Midbrain (tissue), 1 donor: ENCODE measurements at places on chromosomes 7 and 10.

DNA sequence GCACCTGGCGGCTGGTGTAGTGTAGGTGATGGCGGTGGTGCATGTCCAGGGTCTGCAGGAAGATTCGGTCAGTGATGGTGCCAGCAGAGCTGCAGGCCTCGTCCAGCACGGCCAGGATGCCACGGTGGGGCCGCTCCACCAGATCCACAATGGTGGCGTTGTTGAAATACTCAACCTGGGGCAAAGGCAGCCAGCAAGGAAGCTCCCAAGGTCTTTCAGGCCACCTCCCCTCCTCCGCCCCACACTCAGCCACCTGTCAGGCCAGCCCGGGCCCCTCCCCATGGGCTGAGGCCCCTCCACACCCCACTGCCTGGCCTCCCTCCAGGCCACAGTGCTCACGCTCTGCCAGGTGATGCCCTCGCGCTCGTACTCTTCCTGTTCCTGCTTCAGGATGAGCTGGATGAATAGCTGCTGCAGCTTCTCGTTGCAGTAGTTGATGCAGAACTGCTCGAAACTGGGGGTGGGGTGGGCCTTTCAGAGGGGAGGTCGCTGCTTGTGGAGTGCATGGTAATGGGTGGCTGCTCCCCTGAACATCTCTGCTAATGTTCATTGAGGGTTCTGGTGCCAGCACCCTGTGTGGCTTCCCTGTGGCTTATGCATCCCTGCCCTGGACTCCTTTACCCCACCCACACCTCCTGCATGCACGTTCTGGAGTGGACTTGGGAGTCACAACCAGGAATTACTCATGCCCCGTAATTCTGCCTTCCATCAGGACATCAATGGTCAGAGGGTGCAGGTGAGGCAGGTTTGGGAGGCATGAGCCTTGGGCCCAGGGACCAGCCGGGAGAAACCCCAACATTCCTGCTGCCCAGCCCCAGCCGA lies 8.9 kb downstream of the MYO1G start:
- DNase-seq: no peak

DNA sequence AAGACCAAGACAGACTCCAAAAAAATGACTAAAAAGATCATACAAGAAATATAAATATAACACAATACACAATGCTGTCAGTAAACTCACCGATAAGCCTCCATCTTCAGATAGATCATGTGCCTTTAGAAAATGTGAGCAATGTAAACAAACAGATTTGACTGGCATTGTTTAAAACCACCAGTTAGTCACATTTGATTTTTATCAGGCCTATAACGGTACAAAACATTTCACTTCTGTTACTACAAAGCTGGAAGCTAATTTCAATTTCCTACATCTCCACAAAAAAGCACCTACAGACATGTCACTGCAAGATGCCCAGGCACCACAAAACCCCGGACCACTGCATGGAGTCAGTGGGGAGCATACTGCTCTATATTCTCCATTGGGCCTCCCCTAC lies 18.9 kb downstream of the SGMS1 start:
- no peak for DNase-seq

GRCh38 chr7:137304165-137304564 lies 39.4 kb downstream of the PTN start:
- DNase-seq: no peak

DNA sequence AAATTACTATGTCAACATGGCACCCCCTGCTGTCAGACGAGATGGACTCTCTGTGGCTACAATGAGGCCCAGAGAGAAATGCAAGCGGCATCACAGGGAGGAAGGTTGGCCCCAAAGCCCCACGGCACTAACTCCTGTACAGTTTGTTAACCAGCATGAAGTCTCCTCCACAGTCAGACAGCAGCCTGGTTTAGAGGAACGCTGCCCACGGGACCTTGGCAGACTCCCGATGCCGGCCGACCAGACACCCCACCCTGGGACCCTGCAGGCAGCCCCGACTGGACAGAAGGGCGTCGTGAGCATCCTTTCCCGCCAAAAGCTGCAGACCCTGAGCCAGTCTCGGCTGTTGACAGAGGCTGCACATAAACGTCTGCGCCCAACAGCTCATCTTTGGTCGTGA lies 158.8 kb downstream of the DIP2C start:
- DNase-seq: no peak

- no peak for DNase-seq
Observed at GRCh38 chr7:19572566-19572965, 136.3 kb downstream of the POLR1F start.

DNA sequence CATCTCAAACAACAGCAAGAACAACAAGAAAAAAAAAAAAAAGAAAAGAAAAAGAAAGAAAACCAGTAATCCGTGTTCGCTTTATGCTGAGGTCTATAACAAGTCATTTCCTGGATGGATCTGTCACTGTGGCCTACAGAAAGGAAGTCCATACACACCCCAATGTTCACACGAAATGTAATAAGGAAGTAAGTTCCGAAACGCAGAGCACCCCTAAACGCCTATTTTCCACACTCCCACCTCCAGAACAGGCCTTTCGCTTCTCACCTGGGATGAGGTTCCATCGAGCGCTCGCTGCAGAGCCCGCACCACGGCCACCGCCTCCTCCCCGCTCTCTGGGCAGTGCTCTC lies 735 bp downstream of the ZNF394 start:
- no peak for DNase-seq

GRCh38 chr7:25521236-25521635 lies 292.9 kb upstream of the NPVF start:
- DNase-seq: no peak

DNA sequence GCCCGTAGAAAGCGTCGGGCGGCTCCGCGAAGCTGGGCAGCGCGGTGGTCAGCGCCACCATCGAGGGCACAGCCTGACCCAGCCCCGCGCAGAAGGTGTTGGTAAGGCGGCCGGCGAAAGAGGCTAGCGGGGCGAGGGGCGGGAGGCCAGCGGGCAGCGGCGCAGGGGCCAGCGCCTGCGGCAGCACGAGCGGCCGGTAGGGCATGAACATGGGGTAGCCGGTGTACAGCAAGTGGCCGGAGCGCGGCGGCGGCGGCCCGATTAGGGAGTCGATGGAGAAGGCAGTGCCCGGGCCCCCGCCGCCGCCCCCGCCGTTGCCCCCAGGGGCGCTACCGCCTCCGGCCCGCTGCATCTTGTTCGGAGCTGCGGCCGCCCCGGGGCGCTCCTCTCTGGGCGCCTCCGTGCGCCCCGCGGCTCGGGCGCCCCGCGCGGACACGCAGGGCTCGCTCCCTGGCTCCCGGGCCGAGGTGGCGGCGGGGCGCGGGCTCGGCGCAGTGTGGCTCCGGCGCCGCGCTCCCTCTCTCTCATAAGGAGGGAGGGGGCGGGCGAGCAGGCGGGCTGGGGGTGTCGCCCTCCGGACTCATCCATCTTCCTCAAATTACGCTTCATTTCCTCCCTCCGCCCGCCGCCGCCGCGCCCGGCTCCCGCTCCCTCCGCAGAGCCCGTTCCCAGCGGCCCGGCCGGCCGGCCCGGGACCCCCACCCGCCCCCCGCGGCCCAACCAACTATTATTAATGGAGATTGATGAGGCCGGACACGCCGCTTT lies at the start of gene GBX1:
TSS of gene GBX1 (minus strand) at position 498 of the 765 bp plus-strand sequence. CDS start at position 352, 146 bp downstream.
- DNase-seq: no peak

DNA sequence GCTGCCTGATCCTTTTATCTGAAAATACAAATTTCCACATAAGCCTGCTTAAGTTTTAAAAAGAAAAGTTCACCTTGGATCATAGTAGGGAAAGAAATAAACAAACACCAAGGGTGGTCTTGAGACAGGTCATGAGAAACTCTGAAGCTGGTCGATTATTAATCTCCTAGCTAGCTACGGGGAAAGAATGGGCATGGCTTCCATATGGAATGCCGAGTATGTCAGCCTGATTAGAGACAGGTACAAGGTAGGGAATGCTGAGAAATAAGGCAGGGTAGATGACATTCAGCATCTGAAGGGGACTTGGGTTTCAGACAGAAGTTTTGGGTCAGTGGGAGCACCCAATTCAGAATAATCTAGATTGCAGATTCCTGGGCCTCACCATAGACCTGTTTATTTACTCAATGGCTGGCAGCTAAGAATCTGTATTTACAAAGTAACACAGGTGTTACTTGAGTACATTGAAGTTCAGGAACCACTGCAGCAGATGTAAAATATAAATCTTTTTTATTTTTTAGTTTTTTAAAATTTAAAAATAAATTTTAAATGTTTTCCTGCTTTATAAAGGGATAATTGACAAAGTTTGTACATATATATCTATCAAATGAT lies 49.0 kb downstream of the SCIN start:
- DNase-seq: no peak

DNA sequence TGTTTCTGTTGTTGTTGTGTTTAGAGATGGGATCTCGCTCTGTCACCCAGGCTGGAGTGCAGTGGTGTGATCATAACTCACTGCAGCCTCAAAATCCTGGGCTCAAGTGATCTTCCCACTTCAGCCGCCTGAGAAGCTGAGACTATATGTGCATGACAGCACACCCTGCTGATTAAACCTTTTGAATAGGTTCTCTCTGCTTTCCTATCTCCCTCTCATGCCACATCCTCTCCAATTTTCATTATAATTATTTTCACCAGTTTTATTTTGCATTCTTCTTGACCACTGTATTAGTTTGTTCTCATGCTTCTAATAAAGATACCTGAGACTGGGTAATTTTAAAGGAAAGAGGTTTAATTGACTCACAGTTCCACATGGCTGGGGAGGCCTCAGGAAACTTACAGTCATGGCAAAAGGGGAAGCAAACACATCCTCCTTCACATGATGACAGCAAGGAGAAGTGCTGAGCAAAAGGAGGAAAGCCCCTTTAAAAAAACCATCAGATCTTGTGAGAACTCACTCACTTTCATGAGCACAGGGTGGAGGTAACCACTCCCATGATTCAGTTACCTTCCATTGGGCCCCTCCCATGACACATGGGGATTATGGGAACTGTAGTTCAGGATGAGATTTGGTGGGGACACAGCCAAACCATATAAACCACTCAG lies 12.9 kb downstream of the AGK start:
- DNase-seq: no peak

DNA sequence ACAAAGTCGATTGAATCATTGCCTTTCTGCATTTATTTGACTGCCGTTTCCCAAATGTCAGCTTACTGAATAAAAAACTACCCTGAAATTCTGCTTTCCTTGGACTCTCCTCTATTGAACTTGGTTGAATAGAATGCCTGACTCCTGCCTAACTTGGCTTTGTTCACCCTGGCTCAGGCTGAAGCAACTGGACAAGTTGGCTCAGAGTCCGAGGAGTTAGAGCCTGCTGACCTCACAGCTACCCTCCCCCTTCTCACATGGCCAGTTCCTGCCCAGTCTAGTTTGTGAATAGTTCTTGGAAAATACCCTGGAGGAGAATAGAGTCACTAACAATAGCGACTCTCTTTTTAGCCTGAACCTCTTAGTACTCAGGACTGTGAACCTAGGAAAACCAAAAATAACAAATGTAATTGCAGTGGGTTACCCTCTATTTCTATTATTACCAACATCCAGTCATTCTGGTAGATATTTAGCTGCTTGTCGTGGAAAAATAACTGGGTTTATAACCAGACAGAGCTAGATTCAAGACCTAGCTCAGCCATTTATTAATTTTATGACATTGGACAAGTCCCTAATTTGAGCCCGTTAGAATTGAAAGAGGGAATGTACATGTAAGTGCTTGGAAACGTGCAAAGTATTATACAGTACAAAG lies 17.3 kb upstream of the NRBF2 start:
- peak; percentile 83 for DNase-seq

GRCh38 chr7:1361016-1361755 lies 98.1 kb downstream of the MICALL2 start:
- no peak for DNase-seq

- DNase-seq: no peak
Observed at GRCh38 chr7:117666031-117666430, 186.2 kb downstream of the CFTR start.

- no peak for DNase-seq
Observed at GRCh38 chr7:49295146-49295545, 370.8 kb downstream of the CDC14C start.

DNA sequence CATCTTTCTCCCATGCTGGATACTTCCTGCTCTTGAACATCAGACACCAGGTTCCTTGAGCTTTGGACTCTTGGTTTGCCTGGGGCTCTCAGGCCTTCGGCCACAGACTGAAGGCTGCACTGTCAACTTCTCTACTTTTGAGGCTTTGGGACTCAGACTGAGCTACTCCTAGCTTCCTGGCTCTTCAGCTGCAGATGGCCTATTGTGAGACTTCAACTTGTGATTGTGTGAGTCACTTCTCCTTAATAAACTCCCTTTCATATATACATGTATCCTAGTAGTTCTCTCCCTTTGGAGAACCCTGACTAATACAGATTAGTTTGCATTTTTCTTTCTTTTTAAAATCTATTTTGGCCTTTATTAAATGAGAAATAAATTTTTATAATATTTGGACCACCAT lies 276.2 kb upstream of the SEMA3C start:
- DNase-seq: no peak

DNA sequence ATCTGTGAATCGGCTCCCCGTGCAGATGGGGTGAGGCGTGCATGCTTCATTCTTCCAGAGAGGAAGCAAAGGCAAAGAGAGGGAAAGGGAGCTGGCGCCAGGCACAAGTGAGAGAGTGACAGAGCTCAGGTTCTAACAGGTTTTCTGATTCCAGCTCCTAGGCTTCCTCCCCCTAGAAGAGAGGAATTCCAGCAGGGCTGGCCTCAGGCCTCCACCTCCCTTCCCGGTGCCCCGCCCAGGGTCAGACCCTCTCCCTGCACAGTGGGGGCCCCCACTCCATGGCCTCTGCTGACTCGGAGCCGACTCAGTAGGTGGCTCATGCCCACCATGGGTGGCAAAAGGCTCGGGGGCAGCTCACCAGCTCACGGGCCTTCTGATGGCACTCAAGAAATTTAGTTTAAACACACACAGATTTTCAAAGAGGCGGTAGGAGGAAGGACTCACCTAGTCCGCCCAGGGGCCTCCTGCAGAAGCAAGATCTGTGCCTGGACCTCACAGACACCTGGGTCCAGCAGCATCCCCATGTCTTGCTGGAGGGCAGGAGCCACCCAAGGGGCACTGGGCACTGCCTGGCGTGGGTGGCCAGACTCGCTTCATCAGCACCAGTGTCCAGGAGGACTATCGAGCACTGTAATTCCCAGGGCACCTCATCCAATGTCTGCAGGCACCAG lies 183.5 kb downstream of the MAD1L1 start:
- no peak for DNase-seq

- peak; percentile 79 for DNase-seq
Observed at GRCh38 chr10:29245476-29245875, 43.4 kb upstream of the LYZL1 start.

GRCh38 chr10:71437537-71438092 lies 40.9 kb downstream of the CDH23 start:
- no peak for DNase-seq

DNA sequence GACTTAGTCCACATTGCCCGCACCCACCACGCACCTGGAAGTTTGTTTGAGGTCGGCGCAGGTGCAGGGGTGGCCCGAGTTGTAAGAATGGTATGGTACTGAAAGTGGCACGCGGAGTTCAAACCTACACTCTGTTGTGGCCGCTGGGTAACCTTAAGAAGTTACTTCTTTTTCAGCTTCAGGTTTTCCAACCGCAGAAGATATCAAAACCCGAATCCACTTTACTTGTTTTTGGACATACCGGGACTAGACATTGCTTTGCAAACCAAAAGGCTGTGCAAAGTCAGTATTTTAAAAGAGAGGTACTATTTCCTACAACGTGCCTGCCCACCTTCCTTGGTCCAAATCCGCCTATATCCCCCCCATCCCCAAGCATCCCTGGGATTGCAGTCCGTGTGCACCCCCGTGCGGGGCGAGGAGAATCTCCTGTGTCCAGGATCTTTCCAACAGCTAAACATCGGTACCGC lies 1.0 kb downstream of the IGFBP3 start:
- DNase-seq: no peak

- no peak for DNase-seq
Observed at GRCh38 chr10:1402816-1403507, 334.4 kb downstream of the ADARB2 start.
